Activated naive CD4-positive, alpha-beta T cell treated with anti-CD3 and anti-CD28 coated beads, Interleukin-2, amount 50 U/mL, for 72 hours (primary cell): ENCODE measurements at places on chromosomes 2 and 18. TPM values are rescaled to one million over a fixed set of nuclear protein-coding genes. Genes with fewer than 3 reads are reported as not detected.

Gene NETO1
- not detected for total RNA-seq

Gene C2orf72
- 0.18 TPM for total RNA-seq

Gene POTEC
- total RNA-seq = not detected

Gene TMEM247
- total RNA-seq = not detected

Gene ALPG
- total RNA-seq = not detected

Gene LAMA3
- total RNA-seq = 0.16 TPM

Gene MYCN
- not detected for total RNA-seq

Gene SGO2
- 50.2 TPM for total RNA-seq

Gene CNDP1
- total RNA-seq = 0.32 TPM

Gene TMEFF2
- total RNA-seq = not detected

Gene UGT1A10
- total RNA-seq = not detected

Gene TOGARAM2
- 4.3 TPM for total RNA-seq

Gene LIPG
- total RNA-seq = 0.60 TPM

Gene UPP2
- not detected for total RNA-seq

Gene CD8B
- 2.8 TPM for total RNA-seq

Gene TLX2
- total RNA-seq = 0.25 TPM

- DNase-seq = no peak
Measured at GRCh38 chr2:106624787-106625380, 137.7 kb downstream of the CD8B2 start.

DNA sequence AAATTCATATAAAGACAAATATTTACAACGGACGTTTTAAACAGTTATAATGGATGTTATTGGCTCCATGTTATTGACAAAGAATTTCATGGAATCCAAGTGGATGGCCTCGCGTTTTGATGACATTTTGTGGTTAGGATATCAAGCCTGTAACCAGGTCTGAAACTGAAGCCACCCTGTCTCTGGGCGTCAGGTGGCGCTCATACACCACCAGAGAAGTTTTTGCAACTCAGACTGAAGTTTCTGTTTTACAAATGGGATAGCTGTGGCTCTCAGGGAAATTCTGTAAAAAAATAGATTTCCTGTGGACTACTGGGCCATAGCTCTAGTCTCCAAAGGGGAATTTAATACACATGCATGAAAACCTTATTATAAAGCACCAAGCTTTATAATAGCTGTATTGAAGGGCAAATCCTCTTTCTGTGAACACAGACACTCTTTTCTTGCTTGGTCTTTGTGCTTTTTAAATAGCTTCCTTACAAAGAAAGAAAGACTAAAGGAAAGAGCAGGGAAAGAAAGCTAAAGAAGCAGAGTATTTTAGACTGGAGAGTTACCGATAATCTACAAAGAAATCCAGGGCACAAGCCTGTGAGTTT, 86.7 kb downstream of the C18orf54 start:
- no peak for DNase-seq

- no peak for DNase-seq
Measured at GRCh38 chr18:51537487-51537886, 340.0 kb upstream of the MEX3C start.

GRCh38 chr18:57839942-57840381, 36.8 kb upstream of the ATP8B1 start:
- no peak for DNase-seq

DNA sequence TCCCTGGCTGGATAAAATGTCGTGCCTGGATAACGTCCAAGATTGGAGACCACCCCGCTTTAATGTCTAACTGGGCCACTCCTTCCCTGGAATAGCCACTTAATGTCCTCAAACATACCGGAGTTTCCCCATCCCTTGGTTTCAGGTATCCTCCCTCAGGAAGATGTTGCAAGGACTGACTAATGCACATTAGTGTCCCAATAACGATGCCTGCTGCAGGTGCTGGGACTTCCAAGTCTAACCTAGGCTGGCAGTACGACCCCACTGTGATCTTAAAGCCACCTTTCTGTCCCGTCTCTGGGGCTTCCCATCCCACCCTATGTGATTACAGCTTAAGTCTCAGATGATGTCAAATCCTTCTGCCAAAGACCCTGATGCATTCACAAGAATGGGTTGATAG, 1.1 kb upstream of the ATP6V1C2 start:
- no peak for DNase-seq

- DNase-seq = no peak
Measured at GRCh38 chr2:72136933-72137497, 10.6 kb downstream of the CYP26B1 start.

- no peak for DNase-seq
Measured at GRCh38 chr18:45731716-45732115, 7.7 kb downstream of the SLC14A1 start.

DNA sequence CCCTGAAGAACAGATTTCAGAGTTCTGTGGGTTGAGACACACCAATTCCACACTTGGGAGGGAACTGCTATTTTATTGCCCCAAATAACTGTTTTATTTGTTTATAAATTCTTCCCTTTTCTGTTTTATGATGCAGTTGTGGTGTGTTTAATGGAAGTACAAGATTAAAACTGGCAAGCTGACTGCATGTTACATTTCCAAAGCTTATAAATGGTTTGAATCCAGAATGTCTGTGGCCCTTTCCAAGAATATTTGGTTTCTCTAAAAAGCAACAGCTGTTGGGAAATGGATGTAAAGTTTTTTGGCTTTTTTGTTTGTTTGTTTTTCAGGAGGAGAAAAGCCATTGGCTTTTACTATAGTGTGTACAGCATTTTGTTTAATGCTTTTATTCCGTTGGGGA, 234.5 kb downstream of the MTX2 start:
- DNase-seq = no peak

GRCh38 chr2:9113916-9114315, 92.7 kb upstream of the ASAP2 start:
- DNase-seq = no peak

GRCh38 chr2:102185347-102185746, 1.5 kb upstream of the IL1RL2 start:
- no peak for DNase-seq

GRCh38 chr2:196136151-196136550, 35.2 kb downstream of the STK17B start:
- no peak for DNase-seq

DNA sequence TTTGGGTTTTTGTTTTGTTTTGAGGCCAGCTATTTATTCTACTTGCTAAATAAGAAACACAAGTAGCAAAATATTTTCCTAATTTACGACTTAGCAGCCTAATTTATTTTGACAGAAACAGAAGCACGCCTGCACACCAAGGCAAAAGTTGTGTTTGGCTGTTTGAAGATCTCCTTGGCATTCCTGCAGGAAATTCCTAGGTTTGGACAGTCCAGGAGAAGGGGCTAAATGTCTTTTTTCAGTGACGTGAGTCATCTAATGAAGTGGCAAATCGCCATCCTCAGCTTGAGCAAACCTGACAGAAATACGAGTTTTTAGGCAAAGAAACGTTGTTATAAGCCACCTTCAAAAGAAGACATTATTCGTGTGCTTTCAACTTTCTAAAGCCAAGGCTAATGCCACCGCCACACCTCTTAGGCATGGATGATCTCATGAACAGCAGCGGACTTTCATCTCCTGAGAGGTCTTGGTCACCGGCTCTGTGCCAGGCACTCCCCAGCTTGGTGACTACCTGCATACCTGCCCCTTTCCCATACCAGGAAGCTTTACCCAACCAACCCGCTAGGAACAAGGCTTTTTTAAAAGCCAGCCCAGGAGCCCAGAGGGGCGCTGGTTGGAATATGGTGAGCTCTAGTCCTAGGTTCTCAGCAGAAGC, 30.9 kb downstream of the STK39 start:
- no peak for DNase-seq

GRCh38 chr2:236572482-236572881, 2.9 kb downstream of the ACKR3 start:
- DNase-seq = no peak

GRCh38 chr18:67154979-67155378, 361.5 kb downstream of the DSEL start:
- no peak for DNase-seq

DNA sequence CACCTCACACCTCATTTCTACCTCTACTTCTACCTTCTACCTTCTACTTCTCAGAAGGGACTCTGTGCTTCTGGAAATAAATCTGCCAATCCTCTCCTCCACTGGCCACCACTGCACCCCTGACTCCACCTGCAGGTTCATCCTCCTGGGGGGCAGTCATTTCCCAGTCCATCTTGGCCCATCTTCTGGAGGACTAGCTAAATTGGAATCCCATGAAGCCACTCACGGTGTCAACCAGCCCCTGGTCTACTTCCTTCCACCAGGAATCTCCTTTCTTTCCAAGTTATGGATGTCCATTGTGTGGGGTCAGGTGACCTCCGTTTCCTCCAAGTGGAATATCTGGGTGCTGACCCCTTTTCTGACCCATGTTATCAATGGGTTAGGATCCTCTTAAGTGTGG, 3.9 kb downstream of the WNT10A start:
- DNase-seq = no peak

DNA sequence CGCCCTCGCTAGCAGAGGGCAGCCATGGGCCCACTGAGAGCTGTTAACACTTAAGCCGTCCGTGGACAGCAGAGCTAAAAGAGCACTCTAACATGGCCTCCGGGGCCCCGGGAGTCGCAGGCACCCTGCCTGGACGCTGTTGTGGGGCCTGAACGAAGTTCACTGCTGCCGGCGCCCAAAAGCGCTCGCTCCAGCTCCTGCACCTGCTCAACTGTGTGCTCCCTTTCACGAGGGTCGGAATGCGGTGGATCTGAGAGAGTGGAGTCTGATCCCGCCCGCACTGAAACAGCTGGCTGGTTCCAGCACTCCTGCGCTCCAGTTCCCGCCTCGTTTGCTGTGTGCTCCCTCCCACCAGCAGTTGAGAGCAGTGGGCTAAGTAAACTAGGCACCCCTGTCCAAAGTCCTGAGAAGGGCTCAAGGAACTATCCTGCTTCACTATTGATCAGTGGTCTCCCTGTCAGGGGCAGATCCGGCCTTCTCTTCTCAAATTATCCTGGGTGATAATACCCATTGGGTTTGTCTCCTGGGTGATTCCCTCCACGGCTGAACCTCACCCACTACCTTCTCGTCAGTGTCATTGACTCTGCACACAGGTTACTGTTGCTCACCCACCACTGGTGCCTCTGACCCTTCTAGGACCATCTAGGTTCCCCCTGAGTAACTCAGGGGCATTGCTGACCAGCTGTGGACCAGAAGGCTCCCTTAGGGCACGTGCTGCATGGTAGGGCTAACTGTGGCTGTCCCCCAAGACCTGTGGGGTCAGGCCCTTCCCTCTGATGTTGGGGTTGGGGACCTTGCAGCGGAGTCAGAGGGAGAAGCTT, 23.5 kb downstream of the B3GNT7 start:
- no peak for DNase-seq

DNA sequence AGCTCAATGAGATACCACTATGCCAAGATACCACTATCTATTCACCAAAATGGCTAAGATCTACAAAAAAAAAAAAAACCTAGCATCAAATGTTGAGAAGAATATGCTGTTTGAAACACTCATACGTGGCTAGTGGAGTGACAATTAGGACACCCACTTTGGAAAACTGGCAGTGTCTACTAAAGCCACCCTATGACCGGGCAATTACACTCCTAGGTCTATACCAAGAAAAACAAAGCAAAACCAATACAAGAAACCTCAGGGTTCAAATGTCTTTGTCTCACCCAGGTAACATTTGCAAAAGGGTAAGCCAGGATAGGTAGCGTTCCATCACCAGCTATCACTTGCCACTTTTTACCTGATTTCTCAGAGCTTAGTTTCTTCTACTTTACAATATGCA, 123.6 kb upstream of the CAB39 start:
- DNase-seq = no peak

- no peak for DNase-seq
Measured at GRCh38 chr2:191049728-191050639, 36.0 kb upstream of the STAT1 start.

GRCh38 chr2:54986264-54986663, 64.0 kb downstream of the RTN4 start:
- DNase-seq = no peak

DNA sequence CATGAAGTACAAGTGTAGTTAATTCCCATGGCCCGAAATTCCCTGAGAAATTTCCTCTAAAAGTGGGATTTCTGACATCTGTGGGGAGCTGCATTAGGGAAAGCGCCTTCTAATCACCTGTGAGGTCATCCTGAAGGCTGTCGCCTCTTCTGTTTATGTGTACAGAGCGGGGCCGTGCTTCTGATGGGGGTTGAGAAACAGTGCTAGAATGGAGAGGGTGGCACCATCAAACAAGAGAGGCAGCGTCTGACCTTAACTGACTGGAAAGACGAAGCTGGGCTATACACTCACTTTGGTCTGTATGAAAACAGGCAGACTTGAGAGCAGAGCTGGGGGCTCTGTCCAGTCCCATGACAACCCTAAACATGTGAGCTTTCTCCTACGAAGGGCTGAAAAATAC, 44.2 kb upstream of the DNMT3A start:
- no peak for DNase-seq

DNA sequence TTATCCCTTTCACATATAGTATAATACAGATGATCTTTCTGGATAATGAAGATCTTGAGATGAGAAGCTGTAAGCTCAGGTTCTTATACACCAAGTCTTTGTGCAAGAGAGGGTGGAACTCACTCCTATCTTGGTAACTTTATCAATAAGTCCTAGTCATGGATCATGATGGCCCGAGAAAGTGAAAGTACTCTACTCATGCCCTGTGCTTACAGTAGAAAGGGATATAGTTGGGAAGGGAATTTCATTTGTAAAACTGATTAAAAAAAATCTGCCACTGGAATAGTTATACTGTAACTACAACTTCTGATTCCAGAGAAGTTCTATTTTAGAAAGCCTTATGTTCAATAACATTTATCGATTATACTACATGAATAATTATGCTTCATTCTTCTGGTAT, 51.8 kb downstream of the MYO3B start:
- DNase-seq = no peak

GRCh38 chr2:217593732-217594131, 409.1 kb downstream of the TNS1 start:
- DNase-seq = no peak

DNA sequence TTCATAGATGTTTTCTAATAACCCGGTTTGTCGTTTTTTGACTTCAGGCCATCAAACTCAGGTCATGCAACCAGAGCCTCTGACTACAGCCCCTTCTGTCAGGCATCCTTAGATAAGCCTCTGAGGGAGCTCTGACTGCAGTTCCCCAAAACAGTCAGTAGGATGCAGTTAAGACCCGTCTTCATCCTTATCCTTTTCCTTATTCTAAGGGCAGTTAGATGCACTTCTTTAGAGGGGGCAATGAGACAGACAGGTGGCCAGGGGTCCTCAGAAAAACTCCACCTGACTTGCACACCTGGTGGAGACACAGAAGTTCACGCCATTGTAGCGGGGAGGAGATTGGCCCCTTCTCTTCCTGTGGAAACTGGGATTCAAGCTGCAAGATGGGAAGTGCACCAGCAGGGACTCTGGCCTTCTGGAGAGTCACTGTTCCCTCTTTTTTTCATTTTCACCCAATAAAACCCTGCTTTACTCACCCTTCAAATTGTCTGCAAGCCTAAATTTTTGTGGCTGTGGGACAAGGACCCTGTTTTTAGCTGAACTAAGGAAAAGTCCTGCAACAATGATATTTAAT, 104.8 kb upstream of the TFPI start:
- no peak for DNase-seq

- no peak for DNase-seq
Measured at GRCh38 chr2:43491065-43491639, 104.7 kb downstream of the THADA start.
